Stimulated activated CD8-positive, alpha-beta memory T cell treated with anti-CD3 and anti-CD28 coated beads, Interleukin-15, amount 100 ng/mL, for 48 hours (primary cell): ENCODE measurements at places on chromosomes 4 and X.

DNA sequence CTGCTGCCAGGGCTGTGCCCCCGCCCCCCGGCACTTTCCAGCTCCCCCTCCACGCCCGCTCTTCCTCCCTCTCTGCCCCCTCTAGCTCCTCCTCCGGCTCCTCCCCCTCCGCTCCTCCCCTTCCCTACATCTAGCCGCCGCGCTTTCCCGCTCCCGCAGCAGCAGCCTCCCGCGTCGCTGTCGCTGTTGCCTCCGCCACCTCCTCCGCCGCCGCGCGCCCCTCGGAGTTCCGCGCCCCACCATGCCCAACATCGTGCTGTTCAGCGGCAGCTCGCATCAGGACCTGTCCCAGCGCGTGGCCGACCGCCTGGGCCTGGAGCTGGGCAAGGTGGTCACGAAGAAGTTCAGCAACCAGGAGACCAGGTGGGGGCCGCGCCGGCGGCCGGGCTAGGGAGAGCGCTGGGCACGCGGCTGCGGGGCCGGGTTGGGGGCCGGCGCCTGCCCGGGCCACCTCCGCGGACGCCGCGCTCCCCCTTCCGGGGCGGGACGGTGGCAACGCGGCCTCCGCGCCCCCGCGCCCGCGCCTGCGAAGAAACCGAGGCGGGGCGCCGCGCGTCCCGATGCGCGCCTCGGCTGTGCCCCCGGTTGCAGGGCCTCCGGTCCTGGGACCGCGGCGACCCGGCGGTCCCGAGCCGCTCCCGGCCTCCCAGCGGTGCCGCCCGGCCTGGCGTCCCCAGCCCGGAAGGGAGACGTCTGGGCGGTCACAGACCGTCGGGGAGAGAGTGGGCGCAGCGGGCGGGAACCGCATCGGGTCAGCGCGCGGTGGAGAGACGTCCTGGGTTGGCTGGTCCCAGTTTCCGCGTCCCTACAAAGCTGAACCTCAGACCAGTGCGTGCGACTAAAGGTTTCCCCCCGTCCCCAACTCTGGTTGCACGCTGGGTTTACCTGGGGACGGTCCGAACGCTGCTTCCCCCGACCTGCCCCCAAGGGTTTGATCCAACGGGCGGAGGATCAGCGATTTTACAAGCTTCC, at the start of gene PRPS2:
TSS of gene PRPS2 (plus strand) at position 156 of the 972 bp plus-strand sequence. CDS start at position 242, 86 bp downstream.
- DNase-seq: peak; percentile 49

DNA sequence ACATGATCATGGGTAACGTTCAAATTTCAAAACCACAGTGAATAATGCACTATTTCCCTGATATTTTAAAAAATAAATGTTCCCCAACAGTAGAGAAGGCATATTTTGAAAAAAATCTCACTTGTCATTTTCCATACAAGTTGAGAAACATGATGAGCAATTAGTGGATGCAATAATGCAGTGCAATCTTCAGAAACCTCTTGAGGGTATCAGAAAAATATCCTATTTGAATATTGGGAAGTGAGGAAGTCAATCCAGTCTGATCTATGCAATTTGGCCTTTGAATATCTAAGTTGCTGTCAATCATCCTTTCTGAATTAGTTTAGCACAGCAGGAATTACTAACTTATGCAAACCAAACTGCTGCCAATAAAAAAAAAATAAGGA, 776.8 kb downstream of the PCDH18 start:
- DNase-seq: no peak

- DNase-seq: no peak
Observed at GRCh38 chr4:132266374-132266773, 882.7 kb upstream of the PCDH10 start.

- DNase-seq: no peak
Observed at GRCh38 chr4:17552427-17552826, 24.6 kb upstream of the LAP3 start.

DNA sequence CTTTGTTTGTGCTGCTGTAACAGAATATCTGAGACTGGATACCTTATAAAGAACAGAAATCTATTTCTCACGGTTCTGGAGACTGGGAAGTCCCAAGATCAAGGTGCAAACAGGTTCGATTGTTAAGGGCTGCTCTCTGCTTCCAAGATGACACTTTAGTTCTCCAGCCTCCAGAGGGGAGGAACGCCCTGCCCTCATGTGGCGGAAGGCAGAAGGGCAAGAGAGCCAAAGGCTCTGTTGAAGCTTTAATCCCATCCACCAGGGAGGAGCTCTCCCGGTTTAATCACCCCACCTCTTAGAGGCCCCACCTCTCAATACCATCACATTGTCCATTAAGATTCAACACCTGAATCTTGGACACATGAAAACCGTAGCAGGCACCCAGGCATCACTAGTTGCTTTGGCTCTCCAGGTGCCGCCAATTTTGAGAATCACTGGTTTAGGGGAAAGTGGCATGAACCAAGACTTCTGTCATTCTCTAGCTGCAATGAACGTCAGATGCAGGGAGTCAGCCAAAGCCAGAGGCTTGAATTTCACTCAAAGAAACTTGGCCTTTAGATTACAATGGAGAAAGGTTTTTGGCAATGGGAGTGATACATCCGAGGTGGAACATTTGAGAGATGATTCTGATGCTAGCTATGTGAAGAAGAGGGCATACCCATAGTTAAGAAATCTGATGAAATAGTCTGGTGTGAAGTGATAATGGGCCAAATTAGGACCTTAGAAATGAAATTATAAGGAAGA, 15.7 kb downstream of the FHL1 start:
- no peak for DNase-seq

DNA sequence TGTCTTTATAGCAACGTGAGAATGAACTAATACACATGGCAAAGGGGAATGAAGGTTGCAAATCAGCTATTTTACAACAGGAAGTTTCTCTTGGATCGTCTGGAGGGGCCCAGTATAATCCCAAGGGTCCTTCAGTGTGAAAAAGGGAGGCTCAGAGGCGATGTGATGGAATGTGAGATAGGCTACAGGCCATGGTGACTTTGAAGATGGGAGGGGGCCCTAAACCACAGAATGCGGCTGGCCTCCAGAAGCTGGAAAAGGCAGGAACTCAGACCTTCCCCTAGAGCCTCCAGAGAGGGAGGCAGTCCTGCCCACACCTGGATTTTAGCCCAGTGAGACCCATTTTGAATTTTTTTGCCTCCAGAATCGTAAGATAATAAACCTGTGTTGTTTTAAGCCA, 69.4 kb upstream of the PGM2 start:
- DNase-seq: no peak

DNA sequence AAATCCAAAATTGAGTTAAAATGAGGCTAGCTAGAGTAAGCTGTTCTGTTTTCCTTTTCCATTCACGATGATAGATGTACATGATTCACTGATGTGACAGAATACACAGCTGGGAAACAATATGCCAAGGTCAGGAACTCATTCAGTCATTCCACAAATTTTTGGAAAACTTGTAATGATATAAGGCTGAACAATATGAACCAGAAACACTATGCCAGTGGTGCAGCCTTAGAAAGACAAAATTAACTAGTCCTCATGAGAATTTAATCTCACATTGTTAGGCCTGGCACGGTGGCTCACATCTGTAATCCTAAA, 50.0 kb upstream of the NDST3 start:
- no peak for DNase-seq

DNA sequence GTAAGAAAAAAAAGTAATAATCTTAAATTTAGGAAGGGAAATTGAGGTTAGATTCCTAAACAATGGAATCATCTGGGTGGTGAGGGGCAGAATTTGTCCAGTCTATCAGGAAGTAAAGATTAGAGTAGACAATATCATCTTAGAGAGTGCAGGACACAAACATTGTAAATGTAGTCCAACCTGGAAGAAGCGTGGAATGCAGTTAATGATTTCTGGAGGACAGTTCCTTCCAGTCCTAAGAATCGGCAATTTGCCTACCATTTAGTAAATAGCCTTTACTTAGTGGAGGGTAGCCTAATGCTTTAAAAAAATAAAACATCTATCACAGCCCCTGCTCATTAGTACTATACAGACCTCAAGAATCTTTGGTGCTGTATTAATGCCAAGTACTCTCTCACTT, 147.5 kb upstream of the TTC29 start:
- DNase-seq: no peak

- DNase-seq: no peak
Observed at GRCh38 chr4:36255577-36255976, 11.3 kb upstream of the ARAP2 start.

- no peak for DNase-seq
Observed at GRCh38 chr4:120055795-120056194, 10.9 kb downstream of the MAD2L1 start.

GRCh38 chrX:20729416-20729815, 462.7 kb upstream of the RPS6KA3 start:
- no peak for DNase-seq

DNA sequence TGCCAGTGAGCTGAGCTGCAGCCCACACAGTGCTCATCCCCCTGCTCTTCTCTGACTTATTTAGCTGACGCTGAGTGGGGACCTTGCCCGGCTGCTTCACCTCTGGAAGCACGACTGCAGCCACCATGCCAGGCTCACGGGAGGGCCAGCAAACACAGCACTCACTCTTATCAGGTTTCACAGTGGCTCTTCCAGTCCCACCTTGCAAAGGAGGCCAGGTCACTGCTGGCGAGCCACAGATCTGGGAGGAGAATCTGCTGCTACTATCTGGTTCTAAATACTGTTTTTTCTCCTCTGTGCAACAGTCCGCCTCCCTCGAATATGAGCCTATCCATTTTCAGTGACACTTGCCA, 6.7 kb upstream of the SPON2 start:
- DNase-seq: no peak

GRCh38 chr4:150212927-150213326, 134.7 kb downstream of the DCLK2 start:
- DNase-seq: no peak

DNA sequence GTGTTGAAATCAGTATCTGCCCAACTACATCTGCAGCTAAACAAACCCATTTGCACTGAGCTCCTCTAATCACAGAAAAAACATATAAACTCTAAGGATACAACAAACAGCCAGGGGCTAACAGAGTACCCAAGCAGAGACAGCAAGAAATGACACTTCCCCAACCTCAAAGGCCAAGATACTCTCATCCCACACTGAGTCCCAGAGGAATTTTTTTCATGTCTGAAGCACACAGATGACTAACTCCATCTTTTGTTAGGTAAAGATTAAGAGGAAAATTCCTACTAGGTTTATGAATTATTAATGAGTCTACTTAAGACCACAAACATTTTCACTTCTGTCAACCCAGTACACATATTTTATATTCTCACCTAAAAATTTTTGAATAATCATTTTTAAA, 31.6 kb downstream of the SEPSECS start:
- DNase-seq: no peak

GRCh38 chrX:50705042-50705441, 109.0 kb downstream of the SHROOM4 start:
- DNase-seq: no peak

DNA sequence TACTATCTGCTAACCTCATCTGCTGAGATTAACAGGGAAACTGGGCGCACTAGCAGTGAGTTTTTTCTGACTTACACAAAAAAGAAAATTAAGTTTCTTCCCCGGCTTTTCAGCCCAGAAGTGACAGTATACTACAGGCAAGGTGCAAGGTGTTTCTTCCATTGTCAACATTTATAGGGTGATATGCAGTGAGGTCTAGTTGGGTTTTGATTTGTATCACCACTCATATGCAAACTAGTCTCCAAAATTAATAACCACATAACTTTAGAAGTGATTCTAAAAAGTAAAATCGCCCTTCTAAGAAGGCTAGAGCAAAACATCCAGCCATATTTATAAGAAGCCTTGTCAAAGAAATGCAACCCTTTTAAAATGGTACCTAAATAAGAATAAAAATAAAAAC, 640.1 kb downstream of the ARAP2 start:
- DNase-seq: no peak

- no peak for DNase-seq
Observed at GRCh38 chr4:56575820-56576429, 70.3 kb downstream of the ARL9 start.

GRCh38 chr4:77240469-77241066, 83.6 kb downstream of the CCNG2 start:
- peak; percentile 28 for DNase-seq

DNA sequence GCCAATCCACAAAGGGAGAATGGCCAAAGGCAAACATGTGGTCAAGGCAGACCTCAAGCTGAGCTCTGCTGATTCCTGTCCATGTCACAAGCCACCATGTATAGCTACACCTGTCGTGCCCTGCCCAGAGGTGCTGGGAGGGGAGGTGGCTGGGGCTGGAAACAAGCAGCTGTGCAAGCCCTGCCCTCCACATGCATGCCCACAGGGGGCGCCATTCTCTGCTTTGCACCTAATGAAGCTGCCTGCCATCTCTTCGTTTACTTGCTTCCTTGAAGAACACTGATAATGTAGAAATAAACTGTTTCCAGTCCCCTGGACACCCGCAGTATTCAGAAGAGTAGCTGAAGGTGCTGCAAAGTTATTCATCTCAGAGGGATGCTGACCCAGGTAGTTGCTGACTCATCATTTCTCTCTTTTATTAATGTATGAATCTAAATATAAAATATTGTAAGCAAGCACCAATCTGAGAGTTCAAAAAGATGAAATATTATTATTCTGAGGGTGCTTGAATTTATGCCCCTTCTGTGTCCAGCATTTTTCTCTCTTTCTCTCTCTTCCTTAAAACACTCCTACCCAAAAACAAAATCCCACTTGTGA, 278.6 kb downstream of the ADGRA3 start:
- DNase-seq: peak; percentile 9

GRCh38 chr4:135201081-135201480, 999.5 kb upstream of the PABPC4L start:
- DNase-seq: no peak

- DNase-seq: no peak
Observed at GRCh38 chr4:18881556-18881955, 860.0 kb upstream of the LCORL start.

DNA sequence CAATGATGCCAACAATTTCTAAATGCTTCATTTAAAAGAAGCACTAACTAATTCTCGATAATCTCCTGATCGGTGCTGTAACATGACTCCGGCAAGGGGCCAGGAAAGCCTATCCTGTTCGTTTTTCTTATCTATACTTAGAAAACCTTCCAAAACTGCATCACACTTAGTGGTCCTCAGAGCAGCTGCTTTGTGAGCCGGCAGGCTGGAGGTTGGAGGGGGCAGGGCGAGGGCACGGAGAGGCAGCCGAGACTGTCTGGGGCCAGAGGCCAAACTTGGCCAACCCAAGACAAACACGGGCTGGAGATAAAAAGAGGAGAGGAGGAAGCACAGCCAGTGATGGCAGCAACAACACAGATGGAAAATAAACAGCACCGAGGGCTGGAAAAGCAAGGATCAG, 455.7 kb downstream of the BCOR start:
- no peak for DNase-seq

- DNase-seq: no peak
Observed at GRCh38 chr4:128346054-128346716, 58.6 kb upstream of the PGRMC2 start.

DNA sequence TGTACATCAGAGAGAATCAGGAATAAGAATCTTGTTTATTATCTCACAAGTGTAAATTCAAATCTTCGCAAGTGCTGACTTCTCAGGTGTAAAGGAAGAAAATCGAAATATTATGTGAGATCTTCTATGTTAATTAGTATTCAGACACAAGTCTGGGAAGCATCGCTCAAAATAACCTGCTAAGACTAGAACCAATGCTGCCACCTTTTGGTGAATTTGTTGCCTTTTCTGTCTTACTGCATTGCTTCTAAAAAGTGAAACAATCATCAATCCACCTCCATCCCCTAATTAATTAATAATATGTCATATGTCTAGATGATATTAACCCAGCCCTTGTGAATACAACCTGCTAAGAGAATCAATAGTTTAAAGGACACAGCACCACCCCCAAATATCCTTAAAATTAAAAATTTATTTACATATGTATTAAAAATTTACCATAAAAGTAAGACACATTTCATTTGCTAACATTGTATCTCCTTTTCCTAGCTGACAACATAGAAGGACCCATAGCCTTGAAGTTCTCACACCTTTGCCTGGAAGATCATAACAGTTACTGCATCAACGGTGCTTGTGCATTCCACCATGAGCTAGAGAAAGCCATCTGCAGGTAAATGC, 3.5 kb downstream of the EPGN start:
- no peak for DNase-seq
